Astrocyte (in vitro differentiated cells and primary cell): ENCODE measurements at places on chromosomes 7 and 10.

DNA sequence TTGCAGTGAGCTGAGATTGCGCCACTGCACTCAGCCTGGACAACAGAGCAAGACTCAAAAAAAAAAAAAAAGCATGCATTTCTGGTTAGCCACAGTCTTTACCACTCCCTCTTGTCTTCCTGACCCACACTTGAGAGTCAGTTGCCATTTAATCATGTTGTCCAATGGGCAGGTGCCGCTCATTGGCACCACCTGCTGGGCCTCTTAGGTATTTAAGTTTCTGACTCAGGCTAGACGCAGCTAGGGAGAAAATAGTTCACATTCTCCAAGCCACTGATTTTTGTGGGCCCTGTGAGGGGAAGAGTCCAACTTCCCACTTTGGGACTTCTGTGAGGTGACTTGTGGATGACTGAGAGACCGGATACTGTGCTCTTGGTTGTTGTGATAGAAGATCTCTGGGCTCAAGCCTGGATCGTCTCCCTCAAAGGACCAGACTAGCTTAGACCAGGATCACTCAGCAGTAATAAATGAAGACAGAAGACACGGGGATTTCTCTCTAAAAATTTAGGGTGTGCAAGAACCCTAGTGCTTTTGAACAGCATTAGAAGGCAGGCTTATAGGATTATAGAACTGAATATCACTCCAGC lies 26.8 kb upstream of the SORCS3 start:
- DNase-seq = no peak

- no peak for DNase-seq
These were observed 69.6 kb downstream of the AKAP9 start for GRCh38 chr7:92010215-92010614.

DNA sequence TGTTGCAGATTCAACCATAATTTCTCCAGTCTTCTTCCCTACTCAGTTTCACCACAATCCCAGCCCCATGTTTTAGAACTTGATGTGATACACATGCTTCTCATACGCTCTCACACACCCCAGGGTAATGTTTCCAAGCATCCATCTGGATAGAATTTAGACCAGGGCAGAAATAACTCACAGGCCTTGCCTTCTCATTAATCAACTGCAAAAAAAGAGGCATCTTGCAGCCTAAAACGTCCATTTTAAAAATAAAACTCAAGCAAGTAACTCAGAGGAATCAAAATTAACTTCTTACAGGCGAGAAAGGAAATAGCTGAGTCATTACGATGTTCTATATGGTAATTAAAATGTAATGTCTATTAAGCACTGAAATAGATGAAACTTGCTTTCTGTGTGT lies 127.2 kb upstream of the RSU1 start:
- DNase-seq = peak; percentile 72

- no peak for DNase-seq
These were observed 250.8 kb upstream of the MBL2 start for GRCh38 chr10:53023411-53023810.

DNA sequence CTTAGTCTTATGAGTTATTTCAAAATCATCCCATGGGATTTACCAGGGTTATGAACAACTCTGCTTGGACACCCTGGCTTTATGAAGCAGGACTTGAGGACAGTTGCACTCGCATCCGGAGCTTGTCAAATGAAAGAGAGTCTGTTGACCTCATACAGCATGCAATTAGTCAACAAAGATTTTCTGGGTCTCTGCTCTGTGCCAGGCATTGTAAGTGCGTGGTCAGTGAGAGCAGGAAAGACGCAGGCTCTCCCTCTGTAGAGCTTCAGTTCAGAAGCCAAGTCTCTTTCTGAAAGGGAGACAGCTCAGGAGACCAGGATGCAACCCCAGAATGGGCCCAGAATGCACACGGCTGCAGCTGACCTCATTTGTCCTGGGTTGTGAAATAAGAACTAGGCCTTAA lies 45.5 kb upstream of the DMBT1 start:
- peak; percentile 60 for DNase-seq

DNA sequence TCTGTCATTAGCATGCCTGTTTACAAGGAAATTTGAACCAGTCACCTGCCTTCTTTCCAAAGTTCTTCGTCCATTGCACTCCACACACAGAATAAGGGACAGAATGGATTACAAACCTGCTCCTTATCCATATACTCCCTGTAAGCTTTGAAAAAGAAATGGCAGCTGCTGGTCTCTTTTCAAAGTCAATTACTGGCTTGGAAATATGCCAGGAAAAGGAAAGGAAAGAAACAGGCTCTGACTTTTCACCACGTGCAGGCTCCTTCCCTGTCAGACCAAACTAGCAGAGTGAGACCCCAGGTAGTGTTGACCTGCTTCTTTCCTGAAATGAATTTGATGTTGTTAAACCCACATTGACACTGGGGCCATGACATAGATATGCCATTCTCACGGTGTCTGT lies 84.5 kb downstream of the LHFPL3 start:
- DNase-seq = no peak

DNA sequence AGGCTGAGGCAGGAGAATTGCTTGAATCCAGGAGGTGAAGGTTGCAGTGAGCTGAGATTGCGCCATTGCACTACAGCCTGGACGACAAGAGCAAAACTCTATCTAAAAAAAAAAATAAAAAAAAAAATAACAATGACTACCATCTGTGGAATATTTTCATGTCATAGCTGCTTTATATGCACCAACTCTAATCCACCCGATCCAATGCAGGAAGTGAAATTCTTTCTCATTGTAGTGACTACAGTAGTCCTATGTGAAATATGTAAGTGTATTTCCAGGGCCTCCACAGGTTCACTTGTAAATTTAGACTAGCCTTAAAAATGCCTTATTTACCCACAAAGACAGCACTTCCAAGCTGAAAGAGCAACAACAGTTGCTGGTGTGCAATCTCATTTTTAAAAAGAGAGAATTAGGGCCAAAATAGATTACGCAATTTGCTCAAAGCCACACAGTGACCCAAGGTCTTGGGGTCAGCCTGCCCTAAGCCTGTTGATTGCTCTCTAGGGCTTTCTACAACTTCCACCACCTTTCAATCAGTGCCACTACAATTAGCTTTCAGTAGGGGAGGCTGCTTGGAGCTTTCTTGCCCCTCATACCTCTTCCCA lies 25.8 kb upstream of the EGFR start:
- DNase-seq = no peak

- DNase-seq = peak; percentile 74
These were observed 1042.1 kb downstream of the TYW1 start for GRCh38 chr7:68038621-68039314.

GRCh38 chr7:132377703-132378584 lies 198.3 kb downstream of the PLXNA4 start:
- no peak for DNase-seq

- DNase-seq = no peak
These were observed 23.3 kb downstream of the WDR86 start for GRCh38 chr7:151386301-151387160.

DNA sequence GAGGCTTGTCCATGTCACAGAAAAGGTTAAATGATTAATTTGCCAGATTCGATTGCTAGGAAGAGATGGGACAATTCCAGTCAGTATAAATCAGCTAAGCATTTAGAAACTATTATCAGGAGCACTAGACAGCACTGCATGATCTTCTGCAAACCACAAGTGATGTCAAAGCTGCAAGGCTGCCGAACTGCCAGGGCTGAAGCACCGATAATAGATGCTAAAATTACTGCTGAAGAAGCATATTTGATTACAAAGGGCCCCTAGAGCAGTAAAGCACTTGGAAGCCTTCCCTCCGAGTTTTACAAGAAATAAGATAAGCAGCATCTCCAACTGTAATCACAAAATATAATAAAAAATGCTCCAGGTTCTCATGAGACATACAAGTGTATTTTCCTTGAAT lies 40.6 kb downstream of the RNLS start:
- DNase-seq = peak; percentile 41

DNA sequence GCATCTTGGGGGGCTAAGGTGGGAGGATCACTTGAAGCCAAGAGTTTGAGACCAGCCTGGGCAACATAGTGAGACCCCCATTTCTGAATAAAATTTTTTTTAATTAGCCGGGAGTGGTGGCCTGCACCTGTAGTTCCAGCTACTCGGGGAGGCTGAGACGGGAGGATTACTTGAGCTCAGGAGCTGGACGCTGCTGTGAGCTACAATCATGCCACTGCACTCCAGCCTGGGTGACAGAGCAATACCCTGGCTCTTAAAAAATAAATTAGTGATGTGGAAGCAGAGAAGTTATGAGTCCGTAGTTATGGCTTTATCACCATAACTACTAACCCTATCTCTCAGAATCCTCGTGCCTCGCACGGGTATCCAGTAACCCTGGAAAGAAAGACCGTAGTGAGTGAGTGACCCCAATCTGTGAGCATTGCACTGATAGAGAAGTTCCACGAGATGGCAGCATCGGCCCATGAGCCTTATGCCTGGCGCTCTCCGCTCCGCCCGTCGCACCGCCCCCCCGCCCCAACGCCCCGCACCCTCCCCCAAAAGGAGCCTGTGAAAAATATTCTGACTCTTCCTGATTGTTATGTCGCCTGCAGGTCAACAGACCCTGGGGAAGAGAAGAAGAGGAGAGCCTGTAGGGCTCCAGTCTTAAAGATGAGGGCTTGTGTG lies 4.9 kb upstream of the SLC29A3 start:
- no peak for DNase-seq

DNA sequence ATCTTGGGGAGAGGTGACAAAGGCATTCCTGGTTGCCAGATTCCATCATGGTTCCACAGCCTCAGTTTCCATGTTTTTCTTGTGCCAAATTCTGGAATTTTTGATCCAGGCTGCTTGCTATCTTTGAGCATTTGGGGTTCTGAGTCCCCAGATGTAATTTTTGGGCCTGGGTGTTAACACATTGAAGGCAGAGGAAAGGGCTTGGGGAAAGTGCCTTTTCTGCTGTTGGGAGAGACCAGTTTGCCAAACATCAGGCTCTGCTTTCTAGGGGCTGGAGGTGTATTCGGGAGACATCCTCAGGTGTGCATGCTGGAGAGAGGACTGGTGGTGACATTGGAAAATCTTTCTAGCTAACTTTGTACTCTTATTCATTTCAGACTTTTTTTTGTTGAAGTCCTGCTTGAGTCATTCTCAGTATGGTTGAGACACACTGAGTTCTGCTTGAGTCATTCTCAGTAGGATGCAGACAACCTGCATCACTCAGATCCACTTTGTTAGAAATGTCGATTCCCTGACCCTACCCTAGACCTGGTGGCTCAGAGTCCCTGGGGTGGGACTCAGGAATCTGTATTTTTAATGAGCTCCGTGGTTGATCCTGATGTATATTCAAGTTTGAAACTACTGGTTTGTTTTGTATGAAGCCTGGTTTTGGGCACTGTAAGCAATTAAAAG lies 101.0 kb downstream of the LRMDA start:
- DNase-seq = peak; percentile 76

- DNase-seq = no peak
These were observed 8.1 kb downstream of the TRPV5 start for GRCh38 chr7:142925413-142925812.

GRCh38 chr7:31782411-31782991 lies 95.5 kb downstream of the PPP1R17 start:
- DNase-seq = peak; percentile 67

GRCh38 chr7:88458946-88459345 lies 152.3 kb upstream of the STEAP4 start:
- DNase-seq = no peak

DNA sequence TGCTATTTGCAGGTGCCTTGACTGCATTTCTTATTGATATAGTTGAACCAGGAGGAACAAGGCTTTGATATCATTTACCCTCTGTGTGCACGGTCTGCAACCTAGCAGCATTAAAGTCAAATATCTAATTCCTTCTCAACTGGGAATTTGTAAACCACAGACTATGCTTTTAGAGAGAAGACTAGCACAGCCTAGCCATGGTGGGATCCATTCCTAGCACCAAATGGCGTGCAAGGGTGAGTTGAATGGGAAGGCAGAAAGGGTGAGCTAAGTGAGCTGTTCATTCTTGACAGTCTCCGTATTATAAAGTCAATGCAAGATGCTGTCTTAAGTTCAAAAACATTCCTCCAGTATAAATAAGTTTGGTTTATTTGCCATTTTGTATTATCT lies 2.9 kb downstream of the ZNF365 start:
- no peak for DNase-seq

DNA sequence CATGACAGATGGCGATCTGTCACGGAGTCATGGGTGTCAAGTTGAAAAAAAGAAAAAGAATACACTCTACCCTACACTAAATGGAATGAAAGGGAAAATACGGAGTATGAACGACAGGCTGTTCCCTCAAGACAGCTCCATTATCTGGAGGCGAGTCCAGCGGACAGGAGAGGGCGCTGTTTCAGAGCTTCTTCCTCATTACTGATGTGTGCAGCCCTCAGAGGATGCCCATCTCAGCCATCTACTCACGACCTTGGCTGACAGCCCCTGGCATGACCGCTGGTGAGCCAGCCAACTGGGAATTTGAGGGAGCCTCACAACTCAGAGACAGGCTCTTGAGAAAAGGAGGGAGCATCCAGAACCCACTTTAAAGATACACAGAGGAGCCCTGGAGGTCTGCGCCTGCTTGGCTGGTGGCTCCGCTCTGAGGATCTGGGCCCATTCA lies 49.6 kb upstream of the SMNDC1 start:
- peak; percentile 65 for DNase-seq

- DNase-seq = no peak
These were observed 120.8 kb upstream of the CDCA7L start for GRCh38 chr7:22066522-22066921.

DNA sequence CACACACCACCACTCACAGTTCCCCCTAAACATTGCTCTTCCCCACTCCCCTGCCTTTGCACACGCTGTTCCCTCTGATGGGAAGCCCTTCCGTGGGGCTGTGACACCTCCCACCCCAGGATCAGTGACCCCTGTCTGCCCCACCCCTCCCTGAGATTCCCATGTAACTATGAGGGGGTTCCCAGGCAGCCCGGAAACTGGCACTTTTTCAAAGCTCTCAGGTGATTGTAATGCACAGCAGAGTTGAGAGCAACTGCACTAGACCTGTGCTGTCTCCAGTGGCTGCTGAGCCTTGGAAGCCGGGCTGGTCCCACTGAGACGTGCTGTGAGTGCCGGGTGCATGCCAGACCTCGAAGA lies 29.8 kb downstream of the GPRIN2 start:
- no peak for DNase-seq

DNA sequence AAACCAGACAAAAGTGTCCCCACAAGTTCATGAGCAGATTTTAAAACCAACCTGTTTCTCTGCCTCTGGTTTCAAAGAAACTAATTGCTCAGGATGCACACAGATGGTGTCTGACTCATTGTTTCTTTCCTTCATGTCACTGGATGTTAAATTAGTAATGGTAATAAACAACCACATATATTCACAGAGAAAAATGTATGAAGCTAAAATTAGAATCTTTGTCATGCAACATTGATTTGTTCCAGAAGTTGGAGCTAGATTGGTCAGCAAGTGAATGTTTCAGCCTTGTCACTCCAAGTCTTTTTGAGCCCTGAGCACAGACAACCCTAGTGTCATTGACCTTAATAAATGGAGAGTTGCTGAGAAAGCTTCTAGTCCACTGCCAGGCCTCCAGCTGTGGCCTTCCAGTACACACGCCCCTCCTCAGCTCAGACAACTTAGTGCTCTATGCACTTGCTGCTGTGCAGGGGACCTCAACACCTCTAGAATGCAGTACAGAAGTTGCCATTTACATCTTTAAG lies 175.9 kb downstream of the CCDC71L start:
- DNase-seq = peak; percentile 93

GRCh38 chr10:15881542-15881941 lies 21.2 kb upstream of the MINDY3 start:
- no peak for DNase-seq
